Left renal cortex interstitium (tissue), 4 donors: ENCODE measurements at places on chromosomes 13 and 19. TPM values are rescaled to one million over a fixed set of nuclear protein-coding genes. Genes with fewer than 3 reads are reported as not detected.

PRKCG gene
- polyA plus RNA-seq, result 0.31 TPM

FGF14 gene
- polyA plus RNA-seq, result 1.0 TPM

NMRK2 gene
- 0.16 TPM for polyA plus RNA-seq

NOTCH3 gene
- 87.3 TPM for polyA plus RNA-seq

ZNF229 gene
- polyA plus RNA-seq, result 14.5 TPM

- DNase-seq, result no peak
These were observed 107.8 kb downstream of the EDNRB start for GRCh38 chr13:77810878-77811277.

DNA sequence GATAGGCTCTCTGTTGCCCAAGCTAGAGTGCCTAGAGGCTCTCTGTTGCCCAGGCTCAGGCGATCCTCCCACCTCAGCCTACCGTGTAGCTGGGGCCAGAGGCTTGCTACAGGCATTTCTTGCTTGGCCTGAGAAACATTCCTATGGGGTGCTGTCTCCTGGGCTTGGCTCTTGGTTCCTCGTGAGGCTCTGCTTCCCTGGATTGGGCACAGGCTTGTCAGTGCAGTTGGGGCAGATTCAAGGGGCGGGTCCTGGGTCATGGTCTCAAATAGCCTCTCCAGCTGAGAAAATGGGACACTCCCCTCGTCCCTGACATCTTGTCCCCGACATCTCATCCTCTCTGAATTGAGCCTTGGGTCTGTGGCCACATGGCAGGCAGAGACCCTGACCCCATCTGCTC is 4.9 kb downstream of the TSSK6 start:
- no peak for DNase-seq

DNA sequence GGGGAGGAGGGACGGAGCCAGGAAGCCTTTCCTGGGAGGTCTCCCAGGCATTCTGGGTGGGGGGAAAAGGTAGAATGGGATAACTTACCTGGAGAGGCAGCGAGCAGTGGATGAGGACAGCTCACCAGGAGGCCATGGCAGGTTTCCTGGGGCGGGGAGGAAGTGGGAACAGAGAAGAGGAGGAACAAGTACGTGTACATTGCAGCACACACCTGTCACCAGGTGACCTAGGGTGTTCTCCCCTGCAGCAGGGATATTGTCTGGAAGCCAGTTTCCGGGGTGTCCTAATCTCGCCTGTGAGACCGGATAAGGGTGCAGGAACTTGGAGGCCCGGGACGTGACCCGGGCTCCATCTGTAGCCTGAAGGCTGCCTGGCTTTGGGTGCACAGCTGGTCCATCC is at the start of gene FUT3:
Gene FUT3, minus strand, starts transcription at position 148 of the 400 bp plus-strand sequence.
- DNase-seq, result no peak
